ENCODE measurements at places on chromosomes 4 and X. TPM values are rescaled to one million over a fixed set of nuclear protein-coding genes. Genes with fewer than 3 reads are reported as not detected.

XK gene
- 0.13 TPM for total RNA-seq

HAND2 gene
- total RNA-seq = 48.7 TPM

TEX13C gene
- not detected for total RNA-seq

ZIC3 gene
- total RNA-seq = not detected

F8A2 gene
- total RNA-seq = not detected

SCRG1 gene
- total RNA-seq = 0.31 TPM

PAK3 gene
- total RNA-seq = 2.6 TPM

DOK7 gene
- total RNA-seq = 0.19 TPM

RELL1 gene
- 70.4 TPM for total RNA-seq

Data from aortic smooth muscle cell (primary cell).